ENCODE measurements at places on chromosomes 2 and 18.

- DNase-seq: no peak
Observed at GRCh38 chr2:161228511-161229240, 68.4 kb downstream of the TANK start.

- no peak for DNase-seq
Observed at GRCh38 chr2:65744477-65745200, 312.2 kb upstream of the SPRED2 start.

- DNase-seq: no peak
Observed at GRCh38 chr18:50405582-50406271, 30.9 kb downstream of the SKA1 start.

GRCh38 chr2:16652296-16653082, 13.1 kb downstream of the CYRIA start:
- peak; percentile 17 for DNase-seq

GRCh38 chr2:102313025-102313424, 1.7 kb downstream of the IL1RL1 start:
- DNase-seq: no peak
